ENCODE measurements at places on chromosomes 2 and 18.
A peak's percentile ranks its signal among the peaks of the same experiment; 100 is the strongest.

GRCh38 chr2:241189856-241190201 is 1.4 kb downstream of the ANO7 start:
- no peak for DNase-seq

DNA sequence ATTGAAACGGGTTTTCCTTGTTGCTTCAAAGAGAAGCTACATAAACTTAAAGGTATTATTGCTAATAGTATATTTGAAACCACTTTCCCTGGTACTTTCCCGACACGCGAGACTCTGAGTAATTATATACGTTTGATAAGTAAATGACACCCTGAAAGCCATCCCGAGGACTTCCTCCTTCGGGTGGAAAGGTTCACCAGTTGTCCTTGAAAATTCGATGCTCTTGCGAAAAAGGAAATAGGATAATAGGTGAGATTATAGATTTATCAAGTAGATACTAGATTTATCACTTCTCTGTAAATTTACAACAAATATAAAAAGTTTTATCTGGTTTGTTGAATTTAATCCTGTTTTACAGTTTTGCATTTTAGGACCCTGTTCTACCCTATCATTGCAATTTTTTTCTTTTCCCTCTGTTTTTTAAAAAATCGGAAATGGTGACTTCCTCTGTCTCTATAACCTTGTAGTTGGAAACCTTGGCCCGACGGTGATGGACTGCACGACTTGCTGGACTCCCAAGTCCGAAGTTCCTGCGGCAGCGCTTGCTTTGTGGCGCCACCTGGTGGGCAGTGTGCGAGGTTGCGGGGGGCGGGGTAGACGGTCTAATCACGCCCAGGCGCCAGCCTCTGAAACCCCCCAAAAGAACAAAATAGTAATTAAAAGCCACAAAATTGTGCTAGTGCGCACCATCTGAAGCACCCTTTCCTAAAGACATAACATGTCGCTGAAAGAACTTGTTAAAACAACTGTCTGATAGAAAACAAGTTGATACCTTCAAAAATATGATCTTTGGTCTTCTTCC is 972 bp upstream of the DLX2 start:
- DNase-seq, result peak; percentile 59

- no peak for DNase-seq
These were observed 258.0 kb downstream of the CNTNAP5 start for GRCh38 chr2:124283096-124283495.

GRCh38 chr2:205786976-205787375 is 104.7 kb downstream of the NRP2 start:
- DNase-seq, result no peak

- DNase-seq, result no peak
These were observed 127.1 kb downstream of the DOCK10 start for GRCh38 chr2:224915136-224915535.

DNA sequence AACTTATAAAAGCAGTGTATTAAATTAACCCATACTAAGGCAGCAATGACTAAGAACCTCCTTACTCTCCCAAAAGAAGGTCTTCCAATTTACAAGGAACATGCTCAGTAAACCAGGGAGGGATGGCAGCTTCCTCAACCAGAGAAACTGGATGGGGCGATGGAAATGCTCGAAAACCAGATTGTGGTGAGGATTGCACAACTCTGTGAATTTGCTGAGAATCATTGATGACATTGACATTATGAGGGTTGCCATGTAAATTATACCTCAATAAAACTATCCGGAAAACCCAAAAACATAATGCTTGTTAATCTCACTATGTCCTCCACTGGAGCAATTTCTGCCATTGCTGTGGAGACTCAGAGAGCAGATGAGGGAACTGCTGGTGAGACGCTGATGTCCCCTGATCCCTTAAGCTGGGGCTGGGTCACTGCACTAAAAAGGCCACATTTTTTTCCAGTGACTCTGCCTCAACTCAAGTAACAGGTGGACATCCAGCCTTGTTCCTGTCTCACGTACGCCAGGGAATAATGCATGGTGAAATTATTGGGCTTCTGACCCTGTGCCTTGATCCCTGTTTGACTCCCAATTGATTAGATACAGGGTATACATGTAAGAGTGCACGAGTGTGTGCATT is 288.3 kb downstream of the CYP26B1 start:
- no peak for DNase-seq

GRCh38 chr2:214293593-214293992 is 117.3 kb upstream of the VWC2L start:
- no peak for DNase-seq

DNA sequence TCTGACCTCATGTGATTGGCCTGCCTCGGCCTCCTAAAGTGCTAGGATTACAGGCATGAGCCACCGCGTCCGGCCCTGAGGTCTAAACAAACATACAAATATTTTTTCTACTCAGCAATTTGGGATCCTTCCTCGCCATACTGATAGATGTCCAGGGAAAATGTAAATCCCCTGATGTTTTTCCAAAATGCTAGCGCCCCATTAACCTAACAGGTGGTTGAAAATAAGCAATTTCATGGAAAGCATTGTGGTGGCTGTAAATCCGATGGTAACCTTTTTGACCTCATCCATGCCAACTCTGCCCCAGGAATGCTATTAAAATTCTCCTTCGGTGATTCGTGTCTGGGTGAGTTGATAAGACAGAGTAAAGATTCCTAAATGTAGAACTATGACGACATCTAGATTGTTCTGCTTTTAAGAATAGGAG is 19.3 kb downstream of the GEMIN6 start:
- DNase-seq, result no peak

Data from stimulated activated CD4-positive, alpha-beta T cell treated with anti-CD3 and anti-CD28 coated beads, Interleukin-15, amount 100 ng/mL, for 1 hour (primary cell).